Activated naive CD8-positive, alpha-beta T cell treated with anti-CD3 and anti-CD28 coated beads, Interleukin-2, amount 10 ng/mL, durations not matched to agents 7 days and 5 days (primary cell): ENCODE measurements at places on chromosomes 16 and 17. TPM values are rescaled to one million over a fixed set of nuclear protein-coding genes. Genes with fewer than 3 reads are reported as not detected.

The BCAS3 gene
- 27.3 TPM for total RNA-seq

The AIPL1 gene
- total RNA-seq = not detected

The HBM gene
- not detected for total RNA-seq

The SCNN1G gene
- total RNA-seq = not detected

The HOXB8 gene
- total RNA-seq = not detected

The TERB1 gene
- total RNA-seq = not detected

The ZG16 gene
- total RNA-seq = not detected

The GJD3 gene
- 0.48 TPM for total RNA-seq

The UNC45B gene
- total RNA-seq = 0.20 TPM

The PPL gene
- total RNA-seq = not detected

The ZNF174 gene
- 16.0 TPM for total RNA-seq

The SLFN12L gene
- total RNA-seq = 139 TPM

The PLA2G10 gene
- not detected for total RNA-seq

The KIF2B gene
- total RNA-seq = not detected
